ENCODE measurements at places on chromosomes 4 and X. TPM values are rescaled to one million over a fixed set of nuclear protein-coding genes. Genes with fewer than 3 reads are reported as not detected.

DNA sequence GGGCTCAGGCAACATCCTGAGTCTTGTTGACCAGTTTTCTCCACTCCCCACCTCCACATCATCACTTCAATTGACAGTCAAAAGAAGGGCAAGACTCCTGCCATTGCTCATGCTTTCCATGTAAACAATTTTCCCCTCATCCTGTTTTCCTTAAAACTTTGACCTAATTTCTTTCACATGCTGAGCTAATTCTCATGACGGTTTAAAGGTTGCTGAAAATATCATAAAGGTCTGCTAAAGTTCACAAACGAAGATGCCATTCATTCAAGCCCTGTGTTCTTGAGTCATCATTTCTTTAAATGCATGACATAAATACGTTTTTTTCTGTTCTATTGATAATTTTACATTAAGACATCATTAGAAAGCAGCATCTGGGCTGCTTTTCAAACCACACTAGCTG lies 353.9 kb downstream of the NKX6-1 start:
- DNase-seq, result no peak
- no peaks in the 10 kb centered on the region for H3K27me3 ChIP-seq
- no peaks in the 10 kb centered on the region for H3K36me3 ChIP-seq
- no peak overlapping the region for H3K27ac ChIP-seq

The RNF212 gene
- total RNA-seq, result 5.4 TPM

GRCh38 chrX:78102091-78102490 lies 2.0 kb upstream of the PGK1 start:
- H3K27me3 ChIP-seq, result no peaks in the 10 kb centered on the region
- no peak overlapping the region for H3K4me3 ChIP-seq
- no peak for DNase-seq

DNA sequence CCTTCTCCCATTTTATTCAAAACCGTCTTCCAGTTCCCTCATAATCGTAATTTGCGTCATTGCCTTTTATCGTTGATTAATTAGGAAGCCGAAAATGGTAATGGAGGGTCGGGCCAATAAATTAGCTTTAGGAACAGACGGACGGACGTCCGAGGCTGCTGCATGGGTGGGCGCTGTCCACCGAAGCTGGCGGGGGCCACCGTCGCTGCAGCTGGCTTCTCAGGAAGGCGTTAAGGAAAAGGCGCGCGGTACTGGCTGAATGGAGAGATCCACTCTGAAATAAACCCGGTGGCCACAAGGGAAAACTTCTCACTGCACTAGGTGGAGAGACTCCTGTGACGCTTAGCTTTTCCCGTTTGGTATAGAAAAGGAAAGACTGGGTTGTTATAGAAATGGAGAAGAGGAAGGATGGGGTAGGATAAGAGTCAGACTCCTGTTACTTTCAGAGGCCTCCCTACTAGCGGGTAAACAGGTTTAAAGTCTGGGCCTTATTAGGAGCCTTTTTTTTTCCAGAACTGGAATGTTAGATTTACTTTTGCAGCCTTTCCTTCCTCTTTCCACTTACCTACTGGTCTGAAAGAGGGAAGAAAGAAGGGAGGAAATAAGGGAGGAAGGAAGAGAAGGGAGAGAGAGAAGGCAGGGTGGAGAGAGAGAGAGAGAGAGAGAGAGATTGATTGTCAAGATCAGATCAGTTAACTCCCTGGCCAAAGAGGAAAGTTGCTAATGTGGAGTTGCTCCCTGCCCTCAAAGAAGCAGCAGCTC lies 11.3 kb upstream of the PRDM8 start:
- no peak for DNase-seq
- H3K4me1 ChIP-seq, result peaks cover 5% of the 10 kb centered on the region
- H3K27me3 ChIP-seq, result no peaks in the 10 kb centered on the region
- H3K27ac ChIP-seq, result no peak overlapping the region
- H3K36me3 ChIP-seq, result no peaks in the 10 kb centered on the region

GRCh38 chrX:87900320-87900908 lies 382.8 kb downstream of the KLHL4 start:
- H3K36me3 ChIP-seq, result no peaks in the 10 kb centered on the region
- H3K4me3 ChIP-seq, result no peak overlapping the region
- no peak for DNase-seq
- H3K27ac ChIP-seq, result no peak overlapping the region
- H3K4me1 ChIP-seq, result no peaks in the 10 kb centered on the region

- H3K27ac ChIP-seq, result no peak overlapping the region
- no peak for DNase-seq
- no peaks in the 10 kb centered on the region for H3K4me1 ChIP-seq
- no peaks in the 10 kb centered on the region for H3K27me3 ChIP-seq
Measured at GRCh38 chrX:24301060-24301459, 12.8 kb downstream of the SUPT20HL2 start.

DNA sequence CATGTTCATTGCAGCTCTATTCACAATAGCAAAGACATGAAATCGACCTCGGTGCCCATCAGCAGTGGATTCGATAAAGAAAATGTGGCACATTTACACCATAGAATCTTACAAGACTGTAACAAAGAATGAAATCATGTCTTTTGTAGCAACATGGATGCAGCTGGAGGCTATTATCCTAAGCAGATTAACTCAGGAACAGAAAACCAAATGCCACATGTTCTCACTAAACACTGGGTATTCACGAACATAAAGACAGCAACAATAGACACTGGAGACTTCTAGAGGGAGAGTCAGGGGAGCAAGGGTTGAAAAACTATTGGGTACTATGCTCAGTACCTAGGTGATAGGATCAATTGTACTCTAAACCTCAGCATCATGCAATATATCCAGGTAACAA lies 180.5 kb downstream of the PPP1R2C start:
- no peaks in the 10 kb centered on the region for H3K4me1 ChIP-seq
- H3K36me3 ChIP-seq, result no peaks in the 10 kb centered on the region
- H3K27me3 ChIP-seq, result no peaks in the 10 kb centered on the region
- no peak overlapping the region for H3K4me3 ChIP-seq

- no peaks in the 10 kb centered on the region for H3K4me1 ChIP-seq
- no peaks in the 10 kb centered on the region for H3K27me3 ChIP-seq
- no peak overlapping the region for H3K27ac ChIP-seq
- no peak overlapping the region for H3K4me3 ChIP-seq
- DNase-seq, result no peak
- H3K36me3 ChIP-seq, result no peaks in the 10 kb centered on the region
Measured at GRCh38 chrX:15956681-15957080, 102.1 kb upstream of the AP1S2 start.

The DCAF12L2 gene
- total RNA-seq, result not detected

The CCDC120 gene
- total RNA-seq, result 13.8 TPM

The TMEM175 gene
- 111 TPM for total RNA-seq

DNA sequence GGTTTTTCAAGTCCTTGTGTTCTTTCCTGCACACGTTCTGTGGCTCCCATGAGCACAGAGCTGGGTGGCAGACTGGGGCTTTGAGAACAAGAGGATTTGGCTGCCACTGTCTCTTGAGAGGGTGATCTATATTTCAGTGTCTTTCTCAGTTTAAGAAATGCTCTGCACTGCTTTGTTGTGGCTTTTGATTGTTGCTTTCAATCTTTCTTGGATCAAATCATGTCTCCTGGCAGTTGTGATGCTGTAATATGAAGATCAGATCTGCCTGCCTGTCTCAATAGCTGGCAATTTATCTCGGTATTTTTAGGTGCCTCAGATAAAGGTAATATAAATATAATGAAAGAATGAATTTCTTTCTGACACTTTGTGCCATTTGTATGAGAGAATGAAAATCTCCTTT lies 273.3 kb upstream of the LCORL start:
- no peak overlapping the region for H3K4me3 ChIP-seq
- H3K27ac ChIP-seq, result no peak overlapping the region
- no peaks in the 10 kb centered on the region for H3K27me3 ChIP-seq
- H3K4me1 ChIP-seq, result no peaks in the 10 kb centered on the region
- no peaks in the 10 kb centered on the region for H3K36me3 ChIP-seq

- H3K4me1 ChIP-seq, result no peaks in the 10 kb centered on the region
- no peak overlapping the region for H3K4me3 ChIP-seq
- DNase-seq, result no peak
- no peaks in the 10 kb centered on the region for H3K27me3 ChIP-seq
- H3K27ac ChIP-seq, result no peak overlapping the region
Measured at GRCh38 chr4:53057679-53058078, 195.6 kb downstream of the RASL11B start.

The SPACA5 gene
- not detected for total RNA-seq

The GAGE12J gene
- not detected for total RNA-seq

DNA sequence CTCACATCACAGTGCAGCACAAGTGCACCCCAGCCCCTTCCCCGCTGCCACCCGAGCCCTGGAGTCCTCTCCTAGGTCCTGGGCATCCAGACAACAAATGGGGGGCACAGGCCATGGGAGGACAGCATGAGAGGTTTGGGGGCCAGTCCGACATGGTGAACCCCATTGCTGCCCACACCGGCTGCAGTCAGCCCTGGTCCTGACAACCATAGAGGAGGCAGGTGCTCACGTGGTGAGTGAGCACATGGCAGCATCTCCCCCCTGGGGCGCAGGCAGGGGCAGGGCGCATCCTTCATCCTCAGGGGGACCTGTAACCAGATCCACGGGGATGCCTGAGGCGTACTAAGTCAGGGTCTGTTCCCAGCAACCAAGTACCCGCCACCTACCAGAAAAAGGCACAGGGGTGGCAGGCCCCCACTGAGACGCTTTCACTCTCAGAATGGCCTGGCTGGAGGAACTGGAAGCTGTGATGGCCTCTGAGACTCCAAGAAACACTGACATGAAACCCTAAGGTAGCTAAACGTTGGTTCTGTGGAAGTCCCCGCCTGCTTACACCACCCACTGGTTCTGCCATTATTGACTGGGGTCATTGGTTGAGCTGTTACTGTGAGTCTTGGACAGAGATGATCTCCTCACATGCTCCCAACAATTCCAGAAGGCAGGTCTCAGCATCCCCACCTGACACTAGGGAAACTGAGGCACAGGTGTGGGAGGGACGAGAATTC lies 6.5 kb downstream of the ZFYVE28 start:
- no peak for DNase-seq
- H3K27ac ChIP-seq, result peak overlapping the region; percentile 97
- H3K27me3 ChIP-seq, result no peaks in the 10 kb centered on the region
- H3K4me1 ChIP-seq, result no peaks in the 10 kb centered on the region
- no peak overlapping the region for H3K4me3 ChIP-seq

- no peak for DNase-seq
- no peak overlapping the region for H3K27ac ChIP-seq
- H3K4me1 ChIP-seq, result no peaks in the 10 kb centered on the region
- H3K36me3 ChIP-seq, result no peaks in the 10 kb centered on the region
- no peak overlapping the region for H3K4me3 ChIP-seq
Measured at GRCh38 chr4:164377277-164377676, 376.7 kb upstream of the SMIM31 start.

GRCh38 chr4:147975933-147976928 lies 244.3 kb downstream of the ARHGAP10 start:
- H3K27ac ChIP-seq, result no peak overlapping the region
- no peaks in the 10 kb centered on the region for H3K4me1 ChIP-seq
- no peaks in the 10 kb centered on the region for H3K36me3 ChIP-seq
- H3K27me3 ChIP-seq, result no peaks in the 10 kb centered on the region

DNA sequence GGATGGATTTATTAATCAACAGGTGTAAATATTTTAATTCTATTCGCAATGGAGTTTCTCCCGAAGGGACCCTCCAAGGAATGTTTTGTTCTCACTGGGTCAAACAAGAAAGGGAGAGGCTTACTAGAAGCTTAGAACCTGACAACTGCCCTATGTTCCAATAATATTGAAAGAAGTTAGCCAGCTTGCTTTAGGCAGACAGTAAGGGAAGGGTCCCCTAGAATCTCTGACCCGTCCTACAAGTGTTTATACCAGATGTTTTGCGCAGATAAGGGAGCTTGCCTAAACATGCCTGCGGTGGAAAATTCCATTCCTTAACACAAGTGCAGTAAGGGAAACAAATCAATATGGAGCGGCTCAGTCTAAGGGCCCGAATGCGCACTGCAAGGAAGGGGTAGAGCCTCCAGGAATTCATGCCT lies 17.7 kb downstream of the IL21 start:
- no peak overlapping the region for H3K4me3 ChIP-seq
- DNase-seq, result no peak
- H3K27me3 ChIP-seq, result no peaks in the 10 kb centered on the region
- H3K27ac ChIP-seq, result no peak overlapping the region

GRCh38 chr4:31370866-31371465 lies 650.8 kb downstream of the PCDH7 start:
- H3K4me3 ChIP-seq, result no peak overlapping the region
- no peaks in the 10 kb centered on the region for H3K27me3 ChIP-seq
- H3K36me3 ChIP-seq, result no peaks in the 10 kb centered on the region
- no peak overlapping the region for H3K27ac ChIP-seq
- DNase-seq, result no peak
- no peaks in the 10 kb centered on the region for H3K4me1 ChIP-seq

DNA sequence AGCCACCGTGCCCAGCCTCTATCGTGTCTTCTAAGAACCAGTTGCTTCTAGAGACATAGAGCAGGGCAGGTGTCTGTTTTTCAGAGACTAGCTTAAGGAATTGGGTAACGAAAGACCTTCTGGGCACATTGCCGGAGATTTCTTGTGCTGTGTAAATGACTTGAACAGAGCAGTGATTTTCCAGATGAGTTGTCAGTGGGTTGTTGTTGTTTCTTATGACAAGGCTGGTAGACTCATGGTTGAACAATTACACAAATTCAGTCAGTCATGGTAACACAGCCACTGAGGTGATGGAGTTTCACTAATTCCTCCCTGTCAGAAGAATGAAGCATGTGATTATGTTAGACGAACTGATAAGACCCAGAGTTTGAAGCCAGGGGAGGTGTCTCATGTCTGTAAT lies 20.5 kb upstream of the DDX3X start:
- H3K27me3 ChIP-seq, result no peaks in the 10 kb centered on the region
- no peaks in the 10 kb centered on the region for H3K4me1 ChIP-seq
- H3K27ac ChIP-seq, result no peak overlapping the region

- no peak overlapping the region for H3K4me3 ChIP-seq
- no peak overlapping the region for H3K27ac ChIP-seq
- H3K27me3 ChIP-seq, result no peaks in the 10 kb centered on the region
- no peaks in the 10 kb centered on the region for H3K36me3 ChIP-seq
Measured at GRCh38 chr4:77197831-77198230, 40.8 kb downstream of the CCNG2 start.

Data from Peyer's patch (tissue), 4 donors.